ENCODE measurements at places on chromosomes 4 and X.

GRCh38 chrX:37679230-37679629, 6.4 kb upstream of the XK start:
- no peak for DNase-seq

DNA sequence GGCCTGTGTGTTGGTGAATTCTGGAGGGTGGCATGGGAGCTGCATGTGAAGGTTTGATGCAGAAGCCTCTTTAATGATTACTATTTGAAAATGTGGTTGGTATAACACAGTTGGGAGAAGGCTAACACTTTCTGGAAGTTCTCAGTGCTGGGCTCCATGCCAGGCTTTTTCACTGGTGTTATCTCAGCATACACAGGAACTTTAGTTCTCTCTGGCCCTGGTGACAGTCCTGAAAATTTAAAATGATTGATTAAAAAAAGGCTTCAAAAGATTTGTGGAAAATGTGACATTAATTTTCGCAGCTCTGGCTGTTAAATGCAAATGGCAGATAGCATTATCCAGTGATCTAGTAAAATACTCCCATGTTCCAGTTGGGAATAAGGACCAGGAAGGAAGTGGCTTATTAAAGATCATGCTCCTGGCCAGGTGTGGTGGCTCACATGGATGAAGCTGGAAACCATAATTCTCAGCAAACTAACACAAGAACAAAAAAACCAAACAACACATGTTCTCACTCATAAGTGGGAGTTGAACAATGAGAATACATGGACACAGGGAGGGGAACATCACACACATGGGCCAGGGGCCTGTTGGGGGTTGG, 36.6 kb downstream of the DIPK2B start:
- DNase-seq = no peak

DNA sequence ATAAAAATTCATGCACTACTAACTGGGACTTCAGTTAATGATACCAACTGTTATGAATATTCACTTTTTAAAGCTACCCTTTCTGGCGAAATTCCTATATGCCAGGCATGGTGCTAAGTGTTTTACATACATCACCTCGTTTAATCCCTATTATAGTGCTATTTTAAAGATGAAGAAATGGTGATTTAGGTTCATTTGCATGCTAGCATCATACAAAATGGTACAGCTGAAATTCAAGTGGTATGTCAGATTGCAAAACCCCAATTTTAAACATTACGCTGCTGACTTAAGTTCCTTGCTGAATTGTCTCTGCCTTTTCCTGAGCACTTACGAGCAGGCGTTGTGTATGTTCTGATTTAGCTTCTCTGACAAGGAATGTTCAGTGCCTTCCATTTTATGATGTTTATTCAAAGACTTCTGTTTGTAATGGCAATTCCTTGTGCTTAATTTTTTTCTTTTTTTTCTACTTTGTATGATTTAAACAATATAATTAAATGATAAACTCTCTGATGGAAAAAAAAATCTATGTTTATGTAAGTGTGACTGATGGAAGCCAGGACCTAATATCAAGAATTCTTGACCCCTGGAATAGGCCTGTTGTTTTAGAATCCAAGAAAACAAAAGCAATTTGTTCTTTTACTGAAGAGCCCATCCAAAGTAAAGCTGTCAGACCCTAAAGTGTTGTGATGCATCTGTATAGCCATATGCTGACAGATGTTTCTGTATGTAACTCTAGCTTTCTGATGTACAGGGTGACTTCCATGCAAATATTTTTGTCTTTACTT, 148.1 kb downstream of the PCDH7 start:
- no peak for DNase-seq

DNA sequence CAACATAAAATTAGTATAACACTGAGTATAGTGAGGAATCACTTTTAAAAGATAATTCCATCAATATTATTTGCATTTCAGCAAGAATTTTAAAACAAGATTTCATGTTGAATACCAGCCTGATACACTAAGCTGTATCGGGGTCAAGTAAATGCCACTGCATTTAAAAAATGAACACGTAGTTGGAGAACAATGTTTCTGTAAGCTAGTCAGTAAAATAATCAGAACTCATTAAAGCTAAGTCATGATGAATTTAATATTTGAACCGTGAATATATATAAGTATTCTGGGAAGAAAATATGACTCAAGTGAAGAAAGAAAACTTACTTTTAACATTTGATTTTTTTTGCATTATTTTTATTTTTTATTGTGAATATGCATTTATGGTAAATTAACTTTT, 611.0 kb upstream of the PABPC4L start:
- no peak for DNase-seq

- DNase-seq = peak; percentile 22
Measured at GRCh38 chrX:54891573-54891972, 29.1 kb upstream of the TRO start.

Measured in activated CD4-positive, alpha-beta T cell treated with anti-CD3 and anti-CD28 coated beads, Interleukin-2, amount 50 U/mL, for 1 hour (primary cell).